Frontal cortex (tissue), 4 donors: ENCODE measurements at places on chromosomes 12 and 14. TPM values are rescaled to one million over a fixed set of nuclear protein-coding genes. Genes with fewer than 3 reads are reported as not detected.

DNA sequence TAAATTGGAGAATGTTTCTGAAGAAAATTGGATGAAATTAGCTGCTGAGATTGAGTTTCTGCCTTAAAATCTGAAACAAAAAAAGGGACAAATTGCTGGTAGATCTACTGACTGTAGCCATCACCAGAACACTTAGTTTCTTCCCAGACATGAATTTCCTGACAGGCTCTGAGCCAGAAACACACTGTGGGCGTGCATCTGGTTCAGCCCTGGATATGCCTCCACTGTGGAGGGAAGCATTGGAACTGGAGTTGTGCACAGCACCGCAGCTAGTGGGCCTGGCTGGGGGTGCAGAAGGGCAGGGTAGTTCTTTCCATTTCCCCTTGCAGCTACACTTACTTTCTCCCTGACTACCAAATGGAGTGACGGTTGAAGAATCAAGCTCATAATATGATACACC is 31.2 kb downstream of the CREBL2 start:
- no peak for DNase-seq

GRCh38 chr12:25323581-25323982 is 72.9 kb upstream of the KRAS start:
- DNase-seq, result no peak

DNA sequence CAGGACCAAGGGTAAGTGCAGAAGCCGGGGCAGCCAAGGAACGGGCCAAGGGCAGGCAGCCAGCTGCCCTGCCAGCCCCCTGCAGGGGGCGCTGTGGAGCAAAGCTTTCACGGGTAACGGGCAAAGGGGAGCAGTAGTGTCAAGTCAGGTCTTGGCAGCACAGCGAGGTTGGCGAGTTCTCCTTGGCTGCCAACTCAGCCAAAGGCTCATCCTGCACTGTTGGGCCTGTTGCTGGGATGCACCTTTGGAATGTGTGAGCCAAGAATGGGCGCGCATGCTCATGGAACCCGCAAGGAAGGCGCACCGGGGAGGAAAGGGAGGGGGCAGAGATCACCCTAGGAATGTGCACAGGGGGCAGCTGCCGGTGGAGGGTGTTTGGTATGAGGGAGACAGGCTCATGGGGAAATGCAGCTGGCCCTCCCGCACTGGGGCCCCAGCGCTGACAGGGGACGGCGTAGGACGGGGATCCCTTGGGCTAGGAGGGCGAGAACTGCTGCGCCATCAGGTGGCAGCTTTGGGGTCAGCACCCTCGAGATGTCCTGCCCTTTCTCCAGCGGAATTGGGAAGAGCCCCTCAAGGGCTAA is 138.0 kb downstream of the ASCL4 start:
- DNase-seq, result peak; percentile 47

DNA sequence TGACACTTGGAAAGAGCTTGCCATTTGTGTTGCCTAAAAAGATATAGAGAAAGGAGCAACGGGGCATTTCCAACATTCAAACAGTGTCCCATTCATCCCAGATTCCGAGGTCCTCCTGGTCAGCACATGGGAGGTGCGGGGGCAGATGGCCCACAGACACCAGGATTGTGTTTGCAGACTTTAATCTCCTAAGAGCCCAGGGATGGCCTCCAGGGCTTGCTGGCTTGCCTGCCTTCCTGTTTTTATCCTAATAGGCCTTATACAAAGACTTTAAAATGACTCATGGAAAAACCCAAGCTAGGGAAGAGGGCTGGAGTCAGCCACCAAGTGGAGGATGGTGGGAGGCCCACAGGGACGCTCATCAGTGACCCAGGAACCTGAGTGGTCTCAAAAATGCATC is 21.5 kb upstream of the FAM181A start:
- no peak for DNase-seq

GRCh38 chr12:19205120-19205519 is 75.6 kb downstream of the PLEKHA5 start:
- no peak for DNase-seq

GRCh38 chr14:95315579-95315978 is 4.1 kb downstream of the CLMN start:
- no peak for DNase-seq

DNA sequence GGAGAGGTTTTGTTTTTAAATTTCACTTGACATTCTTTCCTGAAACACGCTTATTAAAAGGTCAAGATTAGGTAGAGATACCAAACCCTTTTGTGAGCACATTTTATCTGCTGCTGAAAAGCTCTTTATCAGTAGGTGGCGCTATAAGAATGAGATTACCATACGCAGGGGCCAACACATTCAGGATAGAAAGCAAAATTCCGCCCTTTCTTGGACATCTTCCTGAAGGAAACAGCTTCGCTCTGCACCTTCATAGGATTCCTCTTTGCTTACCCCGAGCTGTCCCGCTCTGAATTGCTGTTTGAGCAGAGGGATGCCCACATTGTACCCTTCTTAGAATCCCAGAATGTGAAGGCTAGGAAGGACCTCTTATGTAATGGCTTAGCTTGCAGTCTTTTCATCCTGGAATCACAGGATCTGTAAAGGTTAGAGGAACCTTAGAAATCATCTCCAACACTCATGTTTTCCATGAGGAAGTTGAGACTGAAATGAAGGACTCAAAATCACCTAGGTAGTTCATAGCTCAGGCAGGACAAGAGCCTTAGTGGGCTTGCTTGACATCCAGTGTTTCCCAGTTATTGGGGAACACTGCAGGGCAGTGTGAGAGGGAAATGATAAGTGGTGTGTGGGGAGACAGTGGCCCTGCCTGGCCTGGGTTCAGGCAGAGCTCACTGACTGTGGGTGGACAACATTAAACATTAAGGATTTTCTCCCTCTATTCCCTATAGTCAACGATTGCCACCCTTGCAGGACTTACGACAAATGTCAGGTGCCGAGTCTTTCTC is 38.7 kb upstream of the CRY1 start:
- DNase-seq, result peak; percentile 43

- no peak for DNase-seq
Observed at GRCh38 chr14:104871656-104872468, 6.8 kb downstream of the CEP170B start.

- DNase-seq, result peak; percentile 63
Observed at GRCh38 chr14:74608959-74609611, 3.0 kb downstream of the LTBP2 start.

DNA sequence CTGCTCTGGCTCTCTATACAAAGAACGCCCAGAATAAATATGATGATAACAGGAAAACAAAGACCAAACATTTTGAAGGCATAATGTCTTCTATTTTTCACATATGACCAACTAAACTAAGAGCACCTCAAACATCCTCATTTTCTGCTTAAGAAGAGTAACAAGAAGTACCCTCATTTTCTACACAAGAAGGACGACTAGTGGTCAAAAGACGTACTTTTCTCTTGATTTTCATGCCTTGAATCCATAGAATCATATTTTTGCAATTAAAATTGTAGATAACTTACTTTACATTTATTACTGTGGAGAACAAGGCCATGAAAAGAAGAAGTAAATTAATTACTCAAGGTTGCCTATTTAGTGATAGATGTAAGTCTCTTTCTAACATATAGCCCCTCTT is 358.6 kb downstream of the DUSP6 start:
- no peak for DNase-seq

DNA sequence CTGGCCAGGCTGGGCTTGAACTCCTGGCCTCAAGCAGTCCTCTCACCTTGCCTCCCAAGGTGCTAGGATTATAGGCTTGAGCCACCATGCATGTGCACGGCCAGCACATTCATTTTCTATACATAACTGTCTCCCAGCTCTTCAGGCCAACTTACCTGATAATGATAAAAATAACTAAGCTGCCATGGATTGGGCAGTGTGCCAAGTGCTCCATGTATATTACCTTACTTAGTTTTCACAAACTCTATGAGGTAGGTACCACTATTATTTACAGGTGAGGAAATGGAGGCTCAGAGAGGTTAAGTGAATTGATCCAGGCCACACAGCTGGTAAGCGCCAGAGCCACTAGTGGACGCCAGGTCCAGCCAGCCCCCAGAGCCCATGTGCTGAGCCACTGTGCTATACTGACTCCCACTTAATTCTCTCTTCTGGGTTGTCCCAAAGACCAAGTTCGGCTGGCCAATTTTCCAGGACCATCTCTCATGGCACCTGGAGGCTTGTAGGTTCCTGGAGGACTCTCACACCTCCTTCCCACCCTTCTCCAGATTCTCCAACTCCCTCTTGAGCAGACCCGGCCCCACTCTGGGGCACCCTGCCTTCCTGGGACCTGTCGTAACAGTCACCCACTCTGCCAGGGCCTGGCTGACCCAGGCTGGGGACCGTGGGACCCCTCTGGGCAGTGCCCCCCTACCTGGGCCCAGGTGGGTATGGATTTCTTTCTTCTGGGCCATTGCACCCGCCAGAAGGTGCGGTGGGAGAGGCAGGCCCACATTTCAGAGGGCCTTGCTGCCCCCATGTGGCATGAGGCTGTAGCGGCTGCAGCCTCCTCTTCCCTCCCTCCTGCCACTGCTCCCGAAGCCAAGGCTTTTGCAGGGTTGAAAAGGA is 30.2 kb upstream of the CIPC start:
- DNase-seq, result peak; percentile 38

DNA sequence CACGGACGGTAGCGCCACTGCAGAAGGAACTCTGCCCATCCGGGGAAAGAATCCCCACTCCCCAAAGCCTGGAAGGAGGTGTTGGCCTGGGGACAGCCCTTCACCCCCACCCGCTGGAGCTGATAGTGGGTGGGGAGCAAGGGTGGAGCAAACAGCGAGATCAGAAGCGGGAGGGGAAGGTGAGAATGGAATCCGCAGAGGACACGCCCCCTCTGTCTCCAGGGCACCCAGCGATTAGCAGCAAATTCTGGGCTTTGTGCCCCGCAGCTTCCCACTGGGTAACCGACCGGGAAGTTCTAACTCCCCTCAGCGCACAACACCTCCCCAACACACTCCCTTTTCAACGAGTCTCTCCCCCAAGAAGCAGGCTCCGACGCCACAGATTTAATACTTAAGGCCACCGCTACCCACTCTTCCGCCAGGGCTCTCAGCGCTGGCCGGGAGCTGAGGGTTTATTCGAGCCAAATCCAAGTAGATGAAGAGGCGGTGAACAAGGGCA is 1.4 kb downstream of the SLC25A29 start:
- DNase-seq, result no peak

DNA sequence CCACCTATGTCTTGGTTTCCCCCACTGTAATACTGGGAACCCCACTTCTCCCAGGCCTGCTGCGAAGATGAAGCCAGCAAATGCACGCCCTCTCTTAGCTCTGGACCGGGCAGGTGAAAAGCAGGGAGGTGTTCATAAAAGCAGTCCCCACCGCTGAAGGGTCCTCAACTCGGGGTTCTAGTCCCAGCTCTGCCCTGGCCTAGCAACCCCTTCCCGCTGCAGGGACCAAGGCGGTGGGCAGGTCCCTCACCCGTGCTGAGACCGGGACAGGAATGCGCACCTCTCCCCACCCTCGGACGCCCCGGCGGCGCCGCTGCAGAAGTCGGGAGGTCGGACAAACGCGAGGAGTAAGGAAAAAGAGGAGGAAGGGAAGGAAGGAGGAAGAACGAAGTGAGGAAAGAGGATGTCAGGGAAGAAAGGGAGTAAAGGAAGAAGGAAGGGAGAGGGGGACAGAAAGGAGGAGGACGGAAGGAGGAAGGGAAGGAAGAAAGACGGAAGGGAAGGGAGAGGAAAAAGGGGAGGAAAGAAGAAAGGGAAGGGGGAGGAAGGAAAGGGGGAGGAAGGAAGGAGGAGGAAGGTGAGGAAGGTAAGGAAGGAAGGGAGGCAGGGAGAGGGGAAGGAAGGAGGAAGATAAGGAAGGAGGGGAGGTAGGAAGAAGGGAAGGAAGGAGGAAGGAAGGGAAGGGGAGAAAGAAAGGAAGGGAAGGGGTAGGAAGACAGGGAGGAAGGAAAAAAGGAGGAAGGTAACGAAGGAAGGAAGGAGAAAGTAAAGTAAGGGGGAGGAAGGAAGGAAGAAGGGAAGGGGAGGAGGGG is 701 bp downstream of the SPRING1 start:
- DNase-seq, result no peak

TPPP2 gene
- not detected for total RNA-seq

DUSP6 gene
- 38.3 TPM for total RNA-seq

CCNK gene
- 19.2 TPM for total RNA-seq

PTPRB gene
- 4.5 TPM for total RNA-seq

IL22 gene
- total RNA-seq, result not detected

ASPG gene
- 0.41 TPM for total RNA-seq

MEG3 gene
- 95.4 TPM for total RNA-seq
